ENCODE measurements at places on chromosomes 16 and 17. TPM values are rescaled to one million over a fixed set of nuclear protein-coding genes. Genes with fewer than 3 reads are reported as not detected.

- no peak overlapping the region for H3K27ac ChIP-seq
- no peak overlapping the region for H3K4me3 ChIP-seq
- no peaks in the 10 kb centered on the region for H3K36me3 ChIP-seq
- no peak for DNase-seq
These were observed 26.1 kb downstream of the CTU2 start for GRCh38 chr16:88732172-88732960.

- peak overlapping the region; percentile 98 for H3K27ac ChIP-seq
- H3K4me3 ChIP-seq: peak overlapping the region; percentile 81
- no peak for DNase-seq
- no peaks in the 10 kb centered on the region for H3K27me3 ChIP-seq
- peaks cover 51% of the 10 kb centered on the region for H3K4me1 ChIP-seq
- peaks cover 11% of the 10 kb centered on the region for H3K36me3 ChIP-seq
These were observed 757 bp downstream of the ORMDL3 start for GRCh38 chr17:39926588-39927100.

DNA sequence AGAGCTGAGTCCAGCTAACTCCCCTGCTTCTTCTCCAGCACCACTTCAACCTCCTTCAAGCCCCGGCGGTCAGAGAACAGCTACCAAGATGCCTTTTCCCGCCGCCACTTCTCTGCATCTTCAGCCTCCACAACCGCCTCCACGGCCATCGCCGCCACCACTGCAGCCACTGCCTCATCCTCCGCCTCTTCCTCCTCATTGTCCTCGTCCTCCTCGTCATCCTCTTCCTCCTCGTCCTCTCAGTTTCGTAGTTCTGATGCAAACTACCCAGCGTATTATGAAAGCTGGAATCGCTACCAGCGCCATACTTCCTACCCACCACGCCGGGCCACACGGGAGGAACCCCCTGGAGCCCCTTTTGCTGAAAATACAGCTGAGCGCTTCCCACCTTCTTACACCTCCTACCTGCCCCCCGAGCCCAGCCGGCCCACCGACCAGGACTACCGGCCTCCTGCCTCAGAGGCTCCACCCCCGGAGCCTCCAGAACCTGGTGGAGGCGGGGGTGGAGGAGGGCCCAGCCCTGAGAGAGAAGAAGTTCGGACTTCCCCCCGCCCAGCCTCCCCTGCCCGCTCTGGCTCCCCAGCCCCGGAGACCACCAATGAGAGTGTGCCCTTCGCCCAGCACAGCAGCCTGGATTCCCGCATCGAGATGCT, 7.1 kb downstream of the SETD1A start:
- H3K27me3 ChIP-seq: no peaks in the 10 kb centered on the region
- no peak for DNase-seq
- H3K4me1 ChIP-seq: no peaks in the 10 kb centered on the region
- peaks cover 43% of the 10 kb centered on the region for H3K36me3 ChIP-seq
- no peak overlapping the region for H3K4me3 ChIP-seq

DNA sequence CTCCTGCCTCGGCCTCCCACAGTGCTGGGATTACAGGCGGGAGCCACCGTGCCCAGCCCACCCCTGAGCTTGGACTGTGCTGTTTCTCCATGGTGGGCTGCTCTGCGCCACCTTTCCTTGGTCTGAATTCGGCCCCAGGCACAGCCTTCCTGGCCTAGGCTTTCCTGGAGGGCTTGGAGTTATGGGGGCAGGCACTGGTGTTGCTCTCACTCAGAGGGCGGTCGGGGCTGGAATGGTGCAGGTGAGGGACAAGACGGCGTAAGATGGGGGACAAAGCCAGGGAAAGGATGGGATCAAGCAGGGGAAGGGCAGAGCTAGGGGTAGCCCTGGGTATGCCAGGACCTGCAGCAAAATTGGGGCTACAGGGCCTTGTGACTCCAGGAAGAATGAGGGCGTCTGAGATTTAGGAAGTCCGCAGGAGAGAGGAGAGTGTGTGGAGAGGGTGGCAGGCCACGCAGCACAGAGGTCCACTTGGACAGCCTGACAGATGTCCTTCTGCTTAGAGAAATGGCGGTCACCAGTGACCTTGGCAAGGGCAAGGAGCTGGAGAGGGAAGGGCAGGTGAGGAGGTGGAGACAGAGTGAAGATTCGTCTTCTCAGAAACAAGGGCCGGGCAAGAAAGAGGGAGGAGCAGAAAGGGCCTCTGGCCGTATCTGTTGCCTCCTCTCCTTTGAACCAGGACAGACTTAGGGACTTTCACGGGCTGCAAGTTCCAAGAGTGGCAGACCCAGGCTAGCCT, 1.6 kb upstream of the ATP6V0C start:
- no peak overlapping the region for H3K27ac ChIP-seq
- no peaks in the 10 kb centered on the region for H3K27me3 ChIP-seq
- no peak for DNase-seq

GRCh38 chr17:58487589-58488427, at the start of gene HSF5:
HSF5 (minus strand) TSS chr17:58488408; CDS start chr17:58488274, 134 bp downstream.
- no peaks in the 10 kb centered on the region for H3K27me3 ChIP-seq
- H3K27ac ChIP-seq: no peak within 1 kb of the TSS

GRCh38 chr17:68035131-68035522, 408 bp upstream of the KPNA2 start:
- H3K27ac ChIP-seq: no peak overlapping the region
- peak overlapping the region; percentile 29 for H3K4me3 ChIP-seq
- H3K4me1 ChIP-seq: peaks cover 9% of the 10 kb centered on the region
- H3K36me3 ChIP-seq: peaks cover 16% of the 10 kb centered on the region
- DNase-seq: no peak

ACSM5 gene
- total RNA-seq: not detected

OR2C1 gene
- not detected for total RNA-seq
